ENCODE measurements at places on chromosomes 2 and 18.

GRCh38 chr2:17579605-17580318 lies 39.3 kb downstream of the VSNL1 start:
- no peak for DNase-seq

DNA sequence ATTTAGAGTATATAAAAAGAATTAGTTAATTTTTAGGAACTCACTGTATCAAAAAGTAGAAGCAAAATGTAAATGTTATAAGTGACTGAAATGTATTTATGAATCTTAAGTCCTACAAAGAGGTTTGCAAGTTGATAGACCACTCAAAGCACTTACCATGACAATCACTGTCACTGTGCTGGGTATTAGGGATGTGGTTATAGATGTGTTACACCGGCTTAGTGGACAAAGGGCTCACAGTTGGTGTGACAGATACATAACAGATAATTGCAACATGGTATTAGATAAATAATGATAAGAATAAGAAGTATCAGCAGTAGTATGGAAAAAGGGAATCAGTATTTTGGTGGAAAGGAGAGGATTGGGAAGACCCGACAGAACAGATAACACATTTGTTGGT lies 21.6 kb downstream of the AGFG1 start:
- DNase-seq = no peak

DNA sequence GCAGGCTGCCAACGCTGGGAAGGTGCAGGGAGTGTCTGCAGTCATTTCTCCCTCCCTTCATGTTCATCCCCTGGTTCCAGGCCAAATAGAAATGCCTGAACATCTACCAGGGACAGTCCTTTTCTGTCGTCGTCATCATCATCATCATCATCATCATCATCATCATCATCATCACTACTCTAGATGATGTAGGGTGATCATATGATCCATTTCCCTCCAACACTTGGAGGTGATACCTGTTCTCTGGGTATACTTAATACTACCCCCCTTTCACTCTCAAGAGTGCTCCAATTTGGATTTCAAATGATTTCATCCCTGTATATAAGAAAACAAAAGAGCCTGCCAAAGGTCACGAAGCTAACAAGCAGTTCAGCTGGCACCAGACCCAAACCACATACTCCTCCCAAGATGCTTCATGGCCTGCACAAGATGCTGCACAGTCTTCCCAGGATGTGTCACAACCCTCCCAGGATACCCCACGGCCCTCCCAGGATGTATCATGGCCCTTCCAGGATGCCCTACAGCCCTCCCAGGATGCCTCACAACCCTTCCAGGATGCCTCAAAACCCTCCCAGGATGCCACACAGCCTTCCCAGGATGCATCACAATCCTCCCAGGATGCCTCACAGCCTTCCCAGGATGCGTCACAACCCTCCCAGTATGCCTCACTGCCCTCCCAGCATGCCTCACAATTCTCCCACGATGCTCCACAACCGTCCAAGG lies 257.9 kb downstream of the DYSF start:
- DNase-seq = no peak

DNA sequence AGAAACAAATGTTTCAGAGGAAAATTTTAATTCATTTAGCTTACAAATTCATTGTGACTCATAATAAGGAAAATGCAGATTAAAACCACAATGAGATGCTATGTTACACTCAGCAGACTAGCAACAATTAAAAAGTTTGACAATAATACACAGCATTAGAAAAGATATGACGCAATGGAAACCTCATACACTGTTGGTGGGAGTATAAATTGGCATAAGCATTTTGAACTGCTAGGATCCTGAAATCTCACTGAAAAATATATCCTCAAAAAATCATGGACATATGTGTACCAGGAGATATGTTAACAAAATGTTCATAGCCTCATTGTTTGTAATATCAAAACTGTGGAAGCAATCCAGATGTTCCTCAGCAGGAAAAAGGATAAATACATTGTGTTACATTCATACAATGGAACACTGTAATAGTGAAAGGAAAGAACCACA lies 13.7 kb downstream of the CALCRL start:
- DNase-seq = peak; percentile 84

DNA sequence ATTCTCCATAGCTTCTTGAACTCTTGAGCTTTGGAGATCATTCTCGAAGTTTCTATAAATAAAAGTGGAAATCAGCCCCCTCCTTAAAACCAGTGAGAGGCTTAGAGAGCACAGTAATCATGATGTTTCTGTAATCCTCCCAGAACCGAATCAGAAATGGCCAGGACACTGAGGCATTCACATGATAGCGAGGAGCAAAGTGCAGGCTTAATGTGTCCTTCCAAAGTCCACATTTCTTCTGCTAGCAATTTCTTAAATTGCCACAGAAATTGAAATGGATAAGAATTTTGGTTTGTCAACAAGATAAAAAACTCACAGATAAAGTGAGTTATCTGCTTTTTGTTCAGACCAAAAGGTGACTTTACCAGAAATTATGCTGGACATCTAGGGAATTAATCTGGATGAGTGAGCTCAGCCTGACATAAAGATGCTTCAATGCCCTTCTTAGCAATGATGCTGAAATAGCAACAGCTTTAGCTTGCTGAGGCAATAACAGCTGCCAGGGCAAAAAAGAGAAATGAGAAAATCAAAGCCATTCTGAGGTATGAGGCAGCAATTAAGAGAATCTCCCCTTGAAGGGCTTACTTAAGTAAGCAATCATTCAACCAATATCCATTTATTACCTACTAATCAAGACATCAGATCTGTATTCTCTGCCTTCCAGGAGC lies 82.4 kb upstream of the PHLPP1 start:
- DNase-seq = no peak

DNA sequence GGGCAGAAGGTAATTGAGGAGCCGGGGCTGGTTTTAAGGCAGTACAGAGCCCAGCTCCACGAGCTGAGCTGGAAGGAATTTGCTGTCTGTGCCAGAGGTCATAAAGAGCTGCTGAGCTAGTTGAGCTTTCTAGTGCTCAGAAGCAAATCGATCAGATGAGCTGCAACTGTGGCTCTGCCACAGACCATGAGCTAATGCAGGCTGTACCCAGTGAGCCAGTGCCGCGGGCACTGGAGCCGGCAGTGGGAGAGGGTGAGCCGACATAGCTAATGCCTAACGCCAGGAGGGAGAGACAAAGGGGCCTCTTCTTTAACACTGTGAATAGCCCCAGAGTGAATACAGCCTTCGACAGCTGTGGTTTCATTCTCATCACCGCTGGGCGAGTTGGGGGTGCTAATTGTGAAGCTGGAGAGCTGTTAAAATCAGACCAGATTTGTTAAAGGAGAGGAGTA lies 410.1 kb upstream of the TCF4 start:
- DNase-seq = peak; percentile 51

- no peak for DNase-seq
These were observed 33.1 kb downstream of the ADRA2B start for GRCh38 chr2:96083064-96083939.

DNA sequence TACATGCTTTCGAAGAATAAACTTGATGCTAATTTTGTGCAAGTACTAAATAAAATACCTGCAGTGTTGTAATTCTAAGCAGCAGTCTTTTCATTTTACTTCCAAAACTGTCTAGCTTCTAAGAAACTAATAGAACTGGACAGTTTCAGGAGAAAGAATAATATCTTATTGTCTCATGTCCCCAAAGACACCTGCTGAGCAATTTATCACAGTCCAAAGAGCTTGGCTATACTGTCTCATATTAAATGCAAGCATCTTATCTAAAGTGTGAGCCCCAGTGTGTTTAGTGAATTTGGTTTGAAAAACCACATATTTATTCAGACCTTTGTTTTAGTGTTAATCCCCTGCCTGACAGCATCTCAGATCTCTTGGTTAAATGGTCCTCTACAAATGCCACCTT lies 374.3 kb downstream of the TMX3 start:
- no peak for DNase-seq

- no peak for DNase-seq
These were observed 1.3 kb downstream of the IFIH1 start for GRCh38 chr2:162317058-162317742.

DNA sequence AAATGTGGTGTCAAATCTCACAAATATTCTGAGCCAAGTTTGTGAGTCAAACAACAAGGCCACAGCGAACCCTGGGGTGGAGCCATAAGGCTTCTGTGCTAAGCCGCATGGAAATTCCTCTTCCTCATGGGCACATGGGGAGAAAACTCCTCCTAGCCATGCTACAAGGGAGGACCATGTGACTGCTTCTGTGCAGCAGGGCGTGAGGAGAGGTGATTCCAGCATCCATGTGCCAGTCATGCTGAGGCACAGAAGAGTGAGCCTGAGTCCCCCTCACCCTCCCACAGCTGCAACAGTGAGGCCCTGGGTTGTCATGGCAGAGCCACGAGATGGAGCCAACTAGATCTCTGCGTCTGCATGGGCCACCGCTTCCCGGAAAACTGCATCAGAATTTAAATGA lies 488.8 kb upstream of the RAB6C start:
- peak; percentile 51 for DNase-seq

DNA sequence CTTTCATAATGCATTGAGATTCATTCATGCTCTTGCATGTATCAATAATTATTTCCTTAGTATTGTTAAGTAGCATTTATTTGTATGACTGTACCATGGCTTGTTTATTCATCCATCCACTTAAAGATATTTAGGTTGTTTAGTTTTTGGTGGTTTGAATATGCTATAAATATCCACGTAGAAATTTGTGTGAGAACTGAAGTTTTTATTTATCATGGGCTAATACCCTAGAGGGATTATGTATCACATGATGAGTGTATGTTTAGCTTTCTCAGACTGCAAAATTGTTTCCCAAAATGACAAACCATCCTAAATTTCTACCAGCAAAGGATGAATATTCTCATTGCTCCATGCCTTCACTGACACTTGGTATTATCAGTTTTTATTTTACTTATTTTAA lies 55.2 kb downstream of the CSRNP3 start:
- DNase-seq = no peak

DNA sequence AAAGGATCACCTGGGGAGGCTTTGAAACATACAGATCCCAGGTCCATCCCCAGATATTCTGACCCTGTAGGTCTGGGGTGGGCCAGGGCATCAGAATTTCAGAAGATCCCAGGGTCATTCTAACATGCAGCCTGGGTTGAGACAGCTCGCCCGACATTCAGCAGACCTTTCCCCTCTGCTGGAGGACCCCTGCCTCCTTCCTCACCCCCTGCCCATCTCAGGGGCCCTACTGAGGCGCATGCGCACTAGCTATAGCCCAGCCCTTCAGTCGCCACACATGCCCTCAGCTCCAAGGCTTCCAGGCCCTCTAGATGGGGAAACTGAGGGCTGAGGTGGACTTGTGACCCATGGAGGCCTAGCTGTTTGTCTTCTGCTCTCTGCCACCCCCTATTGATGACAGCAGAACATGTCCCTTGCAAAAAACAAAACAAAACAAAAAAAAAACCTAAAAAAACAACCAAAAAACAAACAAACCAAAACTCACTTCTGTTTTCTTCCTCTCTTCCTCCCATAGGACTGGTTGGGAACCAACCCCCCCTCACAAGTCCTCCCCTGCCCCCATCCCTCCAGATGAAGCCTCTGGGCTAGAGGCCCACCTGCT lies 91.3 kb downstream of the ZBTB7C start:
- no peak for DNase-seq

- DNase-seq = peak; percentile 87
These were observed 4.6 kb downstream of the TGIF1 start for GRCh38 chr18:3454365-3455089.

DNA sequence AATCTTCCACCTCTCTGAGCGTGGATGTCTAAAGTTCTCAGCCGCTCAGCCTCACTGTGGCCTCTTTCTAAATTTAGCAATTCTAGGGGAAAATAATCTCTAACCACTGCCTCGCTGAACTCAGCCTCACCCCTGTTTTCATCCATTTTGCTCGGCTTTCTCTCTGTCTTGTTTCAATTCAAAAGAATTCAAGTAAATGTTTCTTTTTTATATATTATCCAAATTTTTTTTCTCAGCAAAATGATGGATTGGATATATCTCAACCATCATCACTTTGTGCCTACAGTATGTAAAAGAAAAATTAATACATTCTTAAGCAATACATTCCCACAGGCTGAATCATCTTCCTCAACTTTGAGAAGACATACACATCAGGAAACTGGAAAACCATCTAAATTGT lies 24.0 kb upstream of the GALNT5 start:
- no peak for DNase-seq

DNA sequence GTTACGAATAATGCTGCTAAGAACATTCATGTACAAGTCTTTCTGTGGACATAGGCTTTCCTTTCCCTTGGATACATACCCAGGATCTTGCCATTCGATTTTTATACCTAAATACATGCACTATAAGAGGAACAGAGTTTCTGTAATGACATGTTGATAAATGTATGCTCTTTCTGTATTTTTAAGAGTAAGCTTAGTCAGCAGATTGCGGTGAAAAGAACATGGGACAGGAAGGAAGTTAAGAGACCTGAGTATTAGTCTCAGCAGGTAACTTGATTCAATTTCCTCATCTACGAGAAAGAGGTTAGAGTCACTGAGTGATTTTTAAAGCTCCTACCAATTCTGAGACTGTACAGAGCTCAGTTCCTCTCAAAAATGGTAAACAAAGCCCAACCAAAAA lies 2.6 kb upstream of the TLK1 start:
- no peak for DNase-seq

- no peak for DNase-seq
These were observed 59.4 kb downstream of the ANKRD44 start for GRCh38 chr2:197251163-197251562.

- peak; percentile 75 for DNase-seq
These were observed 101.7 kb downstream of the KLHL29 start for GRCh38 chr2:23486684-23487075.

DNA sequence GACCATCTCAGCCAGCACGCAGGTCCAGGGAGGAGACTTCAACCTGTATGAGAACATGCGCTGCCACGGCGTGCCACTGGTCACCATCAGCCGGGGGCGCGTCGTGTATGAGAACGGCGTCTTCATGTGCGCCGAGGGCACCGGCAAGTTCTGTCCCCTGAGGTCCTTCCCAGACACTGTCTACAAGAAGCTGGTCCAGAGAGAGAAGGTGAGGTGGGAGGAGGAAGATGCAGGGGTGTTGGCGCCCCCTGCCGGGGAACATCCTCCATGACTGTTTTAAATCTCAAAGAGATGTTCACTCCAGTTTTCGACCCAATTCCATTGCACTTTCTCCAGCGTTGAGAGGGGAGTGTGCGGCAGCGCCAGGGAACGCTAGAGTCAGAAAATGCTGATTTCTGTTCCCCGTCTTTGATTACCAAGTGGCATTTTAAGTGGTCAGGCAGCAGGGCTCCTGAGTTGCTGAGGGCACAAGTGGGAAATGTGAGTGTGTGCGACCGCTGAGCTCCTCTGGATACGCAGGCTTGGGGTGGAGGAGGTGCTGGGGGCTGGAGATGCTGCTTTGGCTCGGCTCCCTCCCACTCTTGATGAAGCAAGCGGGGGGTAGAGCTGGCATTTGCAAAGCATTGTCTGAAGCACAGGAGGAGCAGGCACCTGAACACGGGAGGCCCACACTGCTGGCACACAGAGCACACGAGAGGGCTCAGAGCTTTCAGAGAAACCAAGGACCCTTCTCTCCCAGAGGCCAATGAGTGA lies 27.7 kb upstream of the MAPRE3 start:
- DNase-seq = peak; percentile 33

GRCh38 chr2:218984239-218985020 lies 554 bp downstream of the FEV start:
- DNase-seq = no peak
